WERI-Rb-1 (cell line): ENCODE measurements at places on chromosomes 1 and 21.

DNA sequence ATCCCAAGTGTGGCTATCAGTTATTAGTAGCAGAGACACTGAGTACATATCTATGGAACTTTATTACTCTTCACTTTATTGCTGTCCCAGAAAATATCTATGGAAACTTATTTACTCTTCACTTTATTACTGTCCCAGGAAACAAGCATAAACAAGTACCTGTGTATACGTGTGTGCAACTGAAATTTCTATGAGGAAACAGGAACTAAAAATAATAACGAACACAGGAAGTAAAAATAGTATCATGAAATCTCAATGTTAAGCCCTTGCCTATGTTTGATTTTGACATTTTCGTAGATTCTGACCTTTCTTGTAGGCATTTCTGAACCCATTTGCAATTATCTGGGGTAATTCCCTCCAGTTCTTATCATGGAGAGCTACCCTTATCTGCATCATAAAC, 64.9 kb upstream of the KRTAP19-8 start:
- DNase-seq = no peak

DNA sequence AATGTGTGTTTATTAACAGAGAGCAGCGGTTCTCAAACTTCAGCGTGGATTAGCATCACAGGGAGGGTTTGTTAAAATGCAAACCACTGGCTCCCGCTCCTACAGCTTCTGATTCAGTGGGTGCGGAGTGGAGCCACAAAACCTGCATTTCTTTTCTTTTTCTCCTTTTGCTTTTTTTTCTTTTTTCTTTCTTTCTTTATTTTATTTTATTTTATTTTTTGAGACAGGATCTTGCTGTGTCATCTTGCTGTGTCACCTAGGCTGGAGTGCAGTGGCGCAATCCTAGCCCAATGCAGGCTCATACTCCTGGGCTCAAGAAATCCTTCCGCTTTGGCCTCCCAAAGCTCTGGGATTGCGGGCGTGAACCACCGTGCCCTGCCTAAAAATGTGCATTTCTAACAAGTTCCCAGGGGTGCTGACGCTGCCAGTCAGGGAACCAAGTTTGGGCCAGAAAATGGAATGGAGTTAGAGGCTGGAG, 20.9 kb upstream of the SLC1A7 start:
- no peak for DNase-seq

- DNase-seq = no peak
Observed at GRCh38 chr1:119150150-119150549, 9.7 kb upstream of the WARS2 start.

DNA sequence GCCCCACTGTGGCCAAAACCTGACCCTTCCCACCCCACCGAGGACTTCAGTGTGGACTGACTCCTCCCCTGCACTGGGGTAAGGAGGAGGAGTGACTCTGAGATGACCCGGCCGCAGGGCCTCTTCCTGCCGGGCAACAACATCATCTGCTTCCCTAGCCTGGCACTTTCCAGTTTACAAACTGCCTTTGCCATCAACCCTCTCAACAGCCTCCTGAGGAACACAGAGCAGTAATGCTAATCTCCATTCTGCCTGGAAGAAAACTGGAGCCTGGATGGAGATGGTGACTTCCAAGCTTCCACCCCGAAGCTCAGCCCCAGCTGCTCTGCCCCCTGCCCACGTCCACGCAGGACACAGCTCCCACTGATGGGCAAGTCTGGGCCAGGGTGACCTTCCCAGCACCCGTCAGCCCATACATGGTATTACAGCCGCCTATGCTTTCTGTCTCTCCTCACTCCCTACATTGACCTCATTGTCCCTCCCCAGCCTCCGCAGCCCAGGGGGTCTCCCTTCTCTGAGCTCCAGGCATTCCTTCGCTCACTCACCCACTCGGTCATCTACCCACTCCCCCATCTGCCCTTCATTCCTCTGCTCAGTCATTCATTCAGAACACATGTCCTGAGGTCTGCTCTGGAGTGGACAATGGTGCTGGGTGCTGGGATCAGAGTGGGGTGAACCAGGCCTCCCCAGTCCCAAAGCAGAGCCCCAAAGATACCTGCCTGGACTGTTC, 34.2 kb downstream of the RAP1GAP start:
- no peak for DNase-seq

GRCh38 chr1:14113841-14114567, 414.0 kb downstream of the PRDM2 start:
- DNase-seq = peak; percentile 55

DNA sequence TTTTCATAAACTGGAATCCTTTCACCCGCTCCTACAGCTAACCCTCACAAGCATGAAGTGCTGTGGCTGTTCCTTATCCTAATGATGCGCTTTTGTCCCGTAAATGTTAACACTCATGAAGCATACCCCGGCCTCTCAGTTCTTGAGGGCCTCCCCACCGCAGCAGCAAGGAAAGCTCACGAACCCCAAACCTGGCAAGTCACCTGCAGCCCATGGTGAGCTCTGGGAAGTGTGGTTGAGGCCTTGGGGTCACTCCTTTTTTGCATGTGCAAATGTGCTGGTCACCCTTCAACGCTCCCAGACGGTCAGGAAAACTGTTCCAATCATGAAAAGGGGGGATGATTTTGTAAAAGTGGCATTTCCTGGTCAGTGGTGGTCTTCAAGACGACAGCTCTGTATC, 124.6 kb downstream of the PRDM2 start:
- DNase-seq = no peak

- DNase-seq = peak; percentile 84
Observed at GRCh38 chr1:208149776-208150514, 94.2 kb downstream of the PLXNA2 start.

DNA sequence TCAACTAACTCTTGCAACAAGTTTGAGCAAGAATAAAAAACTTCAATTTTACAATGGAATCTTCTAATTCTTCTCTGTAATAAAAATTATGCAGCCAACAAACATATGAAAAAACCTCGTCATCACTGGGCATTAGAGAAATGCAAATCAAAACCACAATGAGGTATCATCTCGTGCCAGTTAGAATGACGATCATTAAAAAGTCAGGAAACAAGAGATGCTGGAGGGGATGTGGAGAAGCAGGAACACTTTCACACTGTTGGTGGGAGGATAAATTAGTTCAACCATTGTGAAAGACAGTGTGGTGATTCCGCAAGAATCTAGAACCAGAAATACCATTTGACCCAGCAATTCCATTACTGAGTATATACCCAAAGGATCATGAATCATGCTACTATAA, 327.5 kb upstream of the LYPLAL1 start:
- no peak for DNase-seq

- DNase-seq = peak; percentile 33
Observed at GRCh38 chr1:152036267-152037216, at the start of gene S100A11. Gene S100A11, minus strand, starts transcription at chr1:152037004. Its CDS starts 89 bp downstream, at chr1:152036915.

DNA sequence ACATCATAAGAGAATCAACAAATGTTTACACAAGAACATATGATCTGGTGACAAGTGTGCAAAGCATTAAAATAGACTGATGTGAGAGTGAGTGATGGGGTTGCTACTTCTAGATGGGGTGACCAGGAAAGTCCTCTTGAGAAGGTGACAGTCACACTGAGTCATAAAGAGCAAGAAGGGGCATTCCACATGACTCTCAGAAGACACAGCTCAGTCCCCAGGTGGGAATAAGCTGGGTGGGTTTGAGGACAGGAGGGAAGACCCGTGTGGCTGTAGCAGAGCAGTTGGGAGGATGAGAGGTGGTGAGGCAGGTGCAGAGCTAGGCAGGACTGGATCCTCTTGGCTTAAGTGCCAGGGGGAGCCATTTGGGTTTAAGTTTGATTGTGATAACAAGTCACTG, 53.1 kb downstream of the TNR start:
- no peak for DNase-seq

GRCh38 chr1:77060000-77060399, 159.2 kb downstream of the PIGK start:
- DNase-seq = no peak

GRCh38 chr1:12658531-12659453, 14.9 kb downstream of the AADACL4 start:
- peak; percentile 79 for DNase-seq

- peak; percentile 62 for DNase-seq
Observed at GRCh38 chr21:26715878-26716506, 129.2 kb downstream of the ADAMTS1 start.

DNA sequence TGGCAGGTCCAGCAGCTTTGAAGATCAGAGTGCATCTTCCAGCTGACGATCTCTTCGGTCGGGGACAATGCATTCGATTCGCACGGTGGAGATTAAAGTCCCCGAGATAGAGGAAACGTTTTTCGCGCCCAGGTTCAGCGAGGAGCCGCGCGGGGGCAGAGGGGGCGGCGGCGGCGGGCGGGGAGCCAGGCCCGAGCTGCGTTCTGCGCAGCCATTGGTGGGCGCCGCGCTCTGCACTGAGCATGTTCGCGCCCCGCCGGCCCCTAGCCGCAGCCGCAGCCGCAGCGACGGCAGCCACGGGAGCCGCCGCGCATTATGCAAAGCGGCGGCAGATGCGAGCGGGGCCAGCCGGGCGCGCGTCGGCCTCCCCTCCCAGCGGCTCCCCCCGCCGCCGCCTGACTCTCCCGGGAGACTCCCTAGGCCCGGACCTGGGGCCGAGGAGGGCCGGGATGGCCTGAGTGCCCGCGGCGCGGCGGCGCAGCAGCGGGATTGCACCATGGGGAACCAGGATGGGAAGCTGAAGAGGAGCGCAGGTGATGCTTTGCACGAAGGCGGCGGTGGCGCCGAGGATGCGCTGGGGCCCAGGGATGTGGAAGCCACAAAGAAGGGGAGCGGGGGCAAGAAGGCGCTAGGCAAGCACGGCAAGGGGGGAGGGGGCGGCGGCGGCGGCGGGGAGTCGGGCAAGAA, at the start of gene FMN2:
TSS of gene FMN2 (plus strand) at position 270 of the 687 bp plus-strand sequence. CDS start at position 497, 227 bp downstream.
- DNase-seq = peak; percentile 94

DNA sequence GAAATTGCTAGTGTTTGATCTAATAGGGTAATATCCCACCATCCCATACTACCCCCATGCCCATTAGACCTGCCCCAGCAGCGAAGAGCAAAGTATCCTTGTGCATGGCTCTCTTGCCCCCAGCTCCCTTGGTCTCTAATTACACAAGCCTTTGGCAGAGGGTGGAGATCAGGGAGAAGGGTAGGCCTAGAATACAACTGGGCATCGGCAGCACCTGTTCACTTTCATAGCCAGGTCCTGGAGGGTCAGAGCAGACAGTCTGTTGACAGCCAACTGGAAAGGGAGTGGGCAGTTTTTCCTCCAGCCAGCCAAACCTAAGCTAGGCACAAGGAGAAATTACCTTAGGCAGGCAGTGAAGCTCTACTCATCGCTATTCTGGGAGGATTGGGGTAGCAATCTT, 2.7 kb upstream of the PIGC start:
- DNase-seq = no peak

DNA sequence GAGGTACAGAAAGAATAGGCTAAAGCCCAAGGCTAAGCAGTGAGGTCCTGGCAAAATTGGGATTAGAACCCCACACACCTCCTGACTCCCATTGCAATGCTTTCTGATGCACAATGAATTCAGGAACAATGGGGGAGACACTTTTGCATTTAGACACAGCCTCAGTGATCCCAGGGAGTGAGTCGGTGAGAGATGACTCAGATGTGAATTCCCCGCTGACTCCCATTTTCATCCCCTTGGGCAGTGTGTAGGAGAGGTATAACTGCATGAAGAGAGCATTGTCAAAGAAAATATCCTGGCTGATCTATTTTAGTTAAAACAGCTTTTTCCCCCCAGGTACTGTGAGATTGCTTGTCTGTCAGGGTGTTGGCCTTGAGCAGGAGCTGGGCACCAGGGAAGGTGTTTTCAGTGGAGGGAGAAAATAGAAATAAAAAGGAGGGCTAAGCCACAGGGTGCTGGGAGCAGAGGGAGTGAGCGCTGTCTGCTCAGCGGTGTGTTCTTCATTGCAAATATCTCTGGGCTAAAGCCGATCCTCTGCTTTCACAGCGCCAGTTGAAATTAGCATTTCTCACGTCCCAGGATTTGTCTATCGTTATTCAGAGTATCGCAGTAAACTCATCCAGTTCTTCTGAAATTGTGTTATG, 247.7 kb upstream of the PTBP2 start:
- no peak for DNase-seq

DNA sequence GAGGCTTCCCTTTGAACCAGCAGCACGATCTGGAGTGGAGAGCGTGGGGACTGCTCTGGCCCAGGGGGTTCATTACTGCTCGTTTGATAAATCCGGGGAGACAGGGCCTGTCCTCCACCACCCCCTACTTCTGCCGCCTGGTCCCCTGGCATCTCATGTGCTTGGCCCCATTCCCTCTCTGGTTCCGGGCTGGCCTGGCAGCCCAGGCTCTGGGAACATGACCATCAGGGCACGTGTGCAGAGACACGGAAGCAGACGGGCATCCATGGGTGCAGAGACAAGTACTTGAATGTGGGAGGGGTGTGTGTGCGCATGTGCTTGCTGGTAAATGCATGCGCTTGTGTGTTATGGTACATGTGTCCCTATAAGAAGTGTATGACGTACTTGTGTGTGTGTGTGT, 75.5 kb downstream of the KIRREL1 start:
- DNase-seq = no peak

- DNase-seq = peak; percentile 74
Observed at GRCh38 chr1:159923203-159924024, 1.9 kb downstream of the TAGLN2 start.

- DNase-seq = no peak
Observed at GRCh38 chr1:71885171-71885570, 397.2 kb downstream of the NEGR1 start.

DNA sequence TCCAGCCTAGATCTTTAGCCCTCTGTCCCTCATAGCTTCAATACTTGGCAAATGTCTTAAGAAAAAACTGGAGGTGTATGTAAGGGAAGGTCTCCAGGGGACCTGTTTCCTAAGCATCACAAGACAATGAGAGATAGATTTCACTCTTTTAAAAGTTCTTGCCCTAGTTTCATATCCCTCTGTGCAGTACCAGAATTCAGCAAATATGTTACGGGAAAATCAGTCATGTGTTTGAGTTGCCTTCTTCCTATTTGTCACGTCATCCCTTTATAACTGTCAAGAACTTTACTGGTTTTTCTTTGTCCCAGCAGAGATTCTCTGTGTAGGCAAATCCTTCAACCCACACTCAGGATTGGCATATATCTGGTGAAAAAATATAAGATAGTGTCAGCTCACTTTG, 32.3 kb downstream of the DNASE2B start:
- DNase-seq = no peak

DNA sequence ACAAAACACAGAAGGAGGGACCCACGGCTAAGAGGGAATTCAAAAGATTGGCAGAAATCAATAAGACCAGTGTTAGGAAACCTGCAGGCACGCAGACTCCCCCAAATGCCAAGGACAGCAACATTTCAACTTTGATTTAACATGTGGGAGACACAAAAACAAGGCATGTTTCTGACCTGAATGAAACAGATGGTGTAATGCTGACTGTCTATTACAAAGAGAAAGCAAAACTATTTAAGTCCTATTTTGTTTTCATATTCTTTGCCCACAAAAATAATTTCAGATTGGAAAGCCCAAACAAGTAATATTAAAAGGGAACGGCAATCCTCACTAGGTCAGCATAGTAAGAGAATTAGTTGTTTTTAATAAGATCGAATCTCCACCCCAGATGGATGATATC, 107.9 kb downstream of the S1PR1 start:
- DNase-seq = no peak

- DNase-seq = no peak
Observed at GRCh38 chr1:233439721-233440120, 112.2 kb downstream of the MAP3K21 start.

- DNase-seq = no peak
Observed at GRCh38 chr1:74641876-74642275, 31.7 kb downstream of the ERICH3 start.

GRCh38 chr1:162150112-162150511, 80.6 kb downstream of the NOS1AP start:
- no peak for DNase-seq
